Activated CD4-positive, alpha-beta T cell treated with anti-CD3 and anti-CD28 coated beads, Interleukin-2, amount 10 ng/mL, durations not matched to agents 7 days and 5 days (primary cell): ENCODE measurements at places on chromosomes 1 and 21. TPM values are rescaled to one million over a fixed set of nuclear protein-coding genes. Genes with fewer than 3 reads are reported as not detected.
A peak's percentile ranks its signal among the peaks of the same experiment; 100 is the strongest.

DNA sequence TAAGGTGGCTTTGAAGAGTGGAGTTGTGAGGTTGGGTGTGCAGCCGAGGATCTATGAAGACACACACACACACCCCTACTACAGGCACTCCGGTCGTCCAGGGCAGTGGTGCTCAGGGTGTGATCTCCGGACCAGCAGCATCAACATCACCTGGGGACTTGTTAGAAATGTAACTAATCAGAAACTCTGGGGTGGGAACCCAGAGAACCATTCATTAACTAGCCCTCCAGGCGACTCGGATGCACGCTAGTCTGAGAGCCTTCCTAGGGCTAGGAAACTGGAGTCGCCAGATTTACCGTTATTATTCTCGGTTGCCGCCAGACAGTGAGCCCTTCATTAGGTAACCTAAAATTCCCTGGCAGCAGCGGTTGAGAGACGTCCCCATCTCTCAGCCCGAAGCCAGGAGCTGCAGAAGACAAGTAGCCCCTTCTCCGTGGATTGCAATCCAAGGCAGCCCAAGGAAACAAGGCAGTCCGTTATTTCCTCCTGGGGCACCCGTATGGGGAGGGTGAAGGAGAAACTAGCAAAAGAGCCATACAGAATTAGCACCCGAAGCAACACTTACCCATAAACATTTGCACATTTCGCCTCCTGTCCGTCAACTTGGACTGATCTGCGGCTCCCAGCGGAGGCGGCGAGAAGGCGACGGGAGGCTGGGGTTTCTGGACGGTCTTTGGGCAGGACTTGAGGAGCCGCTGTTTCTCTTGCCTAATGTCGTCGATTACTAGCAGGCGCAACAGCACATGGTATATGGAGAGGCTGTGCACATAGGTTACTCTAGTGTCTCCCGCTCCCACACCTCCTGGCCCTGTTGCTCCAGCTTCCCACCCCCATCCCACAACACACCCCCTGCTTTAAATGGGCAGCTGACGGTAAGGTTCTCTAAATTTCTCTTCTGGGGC lies 2.9 kb upstream of the CCN1 start:
- DNase-seq: no peak

GRCh38 chr1:9597361-9598315 lies 8.9 kb downstream of the TMEM201 start:
- no peak for DNase-seq

- DNase-seq: no peak
Observed at GRCh38 chr1:246811985-246812384, 87.8 kb downstream of the SCCPDH start.

GRCh38 chr1:116152577-116152943 lies 41.4 kb downstream of the MAB21L3 start:
- no peak for DNase-seq

Gene RPS6KA1
- total RNA-seq: 192 TPM

Gene SPRR4
- not detected for total RNA-seq

DNA sequence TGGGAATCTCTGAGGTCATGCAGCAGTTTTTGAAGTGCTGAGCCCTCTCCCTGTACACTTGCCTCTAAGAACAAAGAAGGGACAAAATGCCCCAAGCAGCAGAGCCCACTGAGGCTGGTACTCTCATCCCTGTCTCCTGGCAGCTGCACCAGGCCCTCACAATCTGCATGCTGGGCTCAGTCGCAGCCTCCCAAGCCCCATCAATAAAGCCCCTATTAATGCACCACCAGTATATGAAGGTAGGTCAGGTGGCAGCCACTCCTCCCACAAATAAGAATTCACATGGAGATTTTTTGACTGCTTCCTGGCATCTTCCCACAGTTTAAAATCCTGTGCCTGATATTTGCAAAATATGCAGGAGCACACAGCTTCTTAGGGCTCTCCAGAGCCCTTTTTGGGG lies 181.2 kb upstream of the PALMD start:
- DNase-seq: no peak

DNA sequence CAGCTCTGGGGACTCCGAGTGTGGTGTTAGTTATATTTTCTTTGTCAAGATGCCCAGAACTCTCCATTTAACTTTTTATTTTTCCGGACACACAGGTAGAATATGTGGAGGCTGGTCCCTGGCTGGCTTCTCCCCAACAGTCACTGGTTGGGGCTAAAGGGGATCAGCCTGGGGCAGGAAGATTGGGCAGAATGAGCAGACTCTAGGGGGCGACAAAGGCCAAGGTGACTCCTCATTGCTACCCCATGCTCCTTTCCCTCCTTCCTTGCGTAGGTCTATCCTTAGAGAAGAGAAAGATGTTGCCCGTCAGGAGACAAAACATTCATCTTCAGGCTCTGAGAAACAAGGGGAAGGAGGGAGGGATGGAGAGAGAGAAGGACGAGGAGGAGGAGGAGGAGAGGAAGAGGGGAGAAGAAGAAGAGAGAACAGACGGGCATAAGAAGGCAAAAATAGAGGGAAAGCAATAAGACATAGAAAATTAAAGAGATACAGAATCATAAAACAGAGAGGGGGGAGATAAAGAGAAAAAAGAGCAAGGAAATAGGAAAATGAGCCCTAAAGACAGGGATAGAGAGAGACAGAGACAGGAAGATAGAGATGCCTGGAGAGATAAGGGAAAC lies 89.9 kb downstream of the FOXD2 start:
- DNase-seq: no peak

- peak; percentile 66 for DNase-seq
Observed at GRCh38 chr1:147890177-147890790, 12.3 kb upstream of the GJA8 start.

DNA sequence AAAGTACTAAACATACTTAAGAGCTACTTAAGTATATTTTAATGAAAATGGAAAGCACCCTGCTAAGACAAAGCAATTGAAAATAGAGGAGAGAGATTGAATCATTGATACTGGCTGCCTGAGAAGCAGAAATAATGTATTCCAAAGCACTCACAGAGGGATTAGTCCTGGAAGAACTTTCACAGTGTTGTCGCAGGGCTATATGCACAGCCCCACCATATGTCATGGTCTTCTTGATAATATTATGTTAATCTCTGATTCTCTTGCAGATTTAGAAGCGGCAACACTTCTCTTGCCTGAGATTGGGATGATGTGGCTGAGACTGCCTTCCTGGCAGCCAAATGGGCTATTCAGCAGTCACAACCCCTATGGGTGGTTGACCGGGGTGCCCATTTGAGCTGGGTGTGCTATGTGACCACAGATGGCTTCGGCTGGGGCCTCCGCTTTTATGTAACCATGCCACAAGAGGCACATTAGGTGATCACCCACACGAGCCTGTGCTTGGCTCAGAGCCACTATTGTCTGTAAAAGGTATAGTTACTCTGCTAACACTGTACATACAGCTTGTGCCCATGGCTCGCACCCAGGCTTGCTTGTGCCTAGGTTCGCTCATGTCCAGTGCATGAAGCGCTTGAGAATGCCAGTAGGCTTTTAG lies 152.2 kb upstream of the SGIP1 start:
- DNase-seq: no peak

DNA sequence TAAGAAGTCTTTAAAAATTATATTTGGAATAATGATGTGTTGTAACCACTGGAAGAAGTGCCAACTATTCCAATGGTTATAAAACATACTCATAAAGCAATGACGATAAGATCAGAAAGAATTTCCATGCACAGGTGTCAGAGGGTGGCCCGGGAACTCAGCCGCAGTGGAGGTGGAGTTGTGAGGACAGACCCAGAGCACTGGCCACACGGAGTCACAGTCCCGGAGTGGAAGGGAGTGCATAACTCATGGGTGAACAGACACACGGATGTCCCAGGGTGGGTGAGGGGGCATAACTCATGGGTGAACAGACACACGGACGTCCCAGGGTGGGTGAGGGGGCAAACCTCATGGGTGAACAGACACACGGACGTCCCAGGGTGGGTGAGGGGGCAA lies 2.5 kb downstream of the KRTAP10-4 start:
- no peak for DNase-seq

GRCh38 chr21:42591170-42591869 lies 62.1 kb upstream of the PDE9A start:
- DNase-seq: no peak

Gene SNX7
- not detected for total RNA-seq

- no peak for DNase-seq
Observed at GRCh38 chr1:168871531-168871930, 142.5 kb upstream of the DPT start.

DNA sequence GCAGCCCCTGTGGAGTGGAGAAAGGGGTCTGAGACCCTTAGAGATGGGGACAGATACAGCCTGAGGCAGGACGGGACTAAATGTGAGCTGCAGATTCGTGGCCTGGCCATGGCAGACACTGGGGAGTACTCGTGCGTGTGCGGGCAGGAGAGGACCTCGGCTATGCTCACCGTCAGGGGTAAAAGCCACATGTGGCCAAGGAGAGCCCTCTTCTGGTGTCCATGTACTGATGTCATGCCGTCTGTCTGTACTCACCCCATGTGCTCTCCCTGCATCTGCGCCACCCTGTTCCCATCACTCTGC lies 84.7 kb downstream of the OBSCN start:
- no peak for DNase-seq

Gene STK40
- 53.7 TPM for total RNA-seq

Gene CFAP298
- total RNA-seq: 32.6 TPM

GRCh38 chr21:31728952-31729351 lies 3.0 kb downstream of the SCAF4 start:
- DNase-seq: no peak

Gene HSD11B1
- total RNA-seq: 1.5 TPM

DNA sequence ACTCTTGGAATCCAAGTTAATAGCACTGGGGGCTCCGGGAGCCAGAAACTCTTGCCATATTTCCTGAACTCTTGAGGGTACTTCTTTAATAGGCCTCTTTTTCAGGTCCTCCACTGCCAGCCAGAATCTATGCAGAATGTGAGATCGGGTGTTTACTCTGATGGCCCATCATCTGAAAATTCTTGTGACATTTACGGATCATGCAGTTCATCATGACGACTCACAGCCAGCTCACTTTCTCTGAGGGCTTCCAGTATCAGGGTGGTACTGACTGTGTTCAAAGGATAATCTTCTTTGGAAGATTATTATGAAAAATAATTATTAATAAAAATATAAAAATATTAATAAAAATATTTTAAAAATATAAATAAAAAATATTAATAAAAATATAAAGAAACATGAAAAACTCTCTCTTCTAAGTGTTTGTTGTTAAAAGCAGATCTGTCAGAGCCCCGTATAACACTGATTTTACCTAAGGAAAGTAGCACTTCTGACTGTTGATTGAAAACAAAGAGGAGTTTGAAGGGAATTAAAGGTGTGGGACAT lies 194.3 kb upstream of the GREM2 start:
- no peak for DNase-seq

DNA sequence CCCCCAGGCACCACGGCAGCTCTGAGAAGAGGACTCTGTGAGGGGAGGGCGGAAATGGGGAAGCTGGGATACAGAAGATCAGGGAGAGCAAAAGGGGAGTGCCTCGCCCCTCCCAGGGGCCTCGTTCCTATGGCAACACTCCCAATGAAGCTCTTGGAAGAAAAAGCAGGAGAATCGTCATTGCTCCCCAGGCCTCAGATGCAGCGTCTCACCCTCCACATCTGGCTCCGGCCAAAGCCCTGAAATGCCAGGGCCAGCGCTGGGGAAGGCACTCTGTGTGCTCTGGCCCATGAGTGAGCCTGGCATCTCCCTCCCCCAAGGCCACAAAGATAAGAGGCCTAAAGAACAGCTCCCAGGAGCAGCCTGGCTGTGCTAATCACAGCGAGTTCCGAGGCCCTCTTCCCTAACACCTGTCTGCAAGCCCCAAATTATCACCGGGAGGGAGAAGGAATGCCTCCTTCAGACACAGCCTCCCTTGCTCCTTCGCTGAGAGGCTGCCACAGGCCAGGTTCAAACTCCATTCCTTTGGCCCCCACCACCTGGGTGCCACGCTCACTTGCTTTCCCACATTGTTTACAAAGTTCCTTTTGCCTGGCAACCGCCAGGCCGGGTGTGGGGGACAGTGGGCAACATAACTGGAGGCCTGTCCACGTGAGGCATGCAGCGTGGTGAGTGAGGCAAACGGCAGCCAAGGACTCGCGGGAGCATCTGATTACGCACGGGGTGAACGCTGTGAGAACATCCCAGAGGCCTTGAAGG lies 27.8 kb downstream of the ECE1 start:
- DNase-seq: no peak

- no peak for DNase-seq
Observed at GRCh38 chr1:206029484-206029883, 5.8 kb upstream of the CTSE start.

DNA sequence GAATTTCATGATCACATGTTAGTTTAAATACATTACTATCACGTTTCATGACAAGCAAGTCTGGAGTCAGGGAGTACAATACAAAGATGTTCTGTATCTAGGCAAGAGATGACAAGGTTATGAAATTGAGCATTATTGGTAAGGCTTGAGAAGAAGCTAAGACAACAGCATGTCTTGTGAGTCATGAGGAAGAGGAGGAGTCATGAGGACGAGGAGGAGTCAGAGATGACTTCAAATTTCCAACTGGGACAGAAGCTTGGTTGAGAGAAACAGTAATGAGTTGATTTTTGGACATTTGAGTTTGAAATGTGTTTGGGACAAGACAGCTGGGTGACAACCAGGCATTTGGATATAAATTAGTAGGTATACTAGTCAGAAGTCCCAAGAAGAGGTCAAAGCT lies 4.3 kb upstream of the UBE2U start:
- DNase-seq: no peak

GRCh38 chr1:100265562-100265930 lies 470 bp upstream of the RTCA start:
- DNase-seq: no peak

DNA sequence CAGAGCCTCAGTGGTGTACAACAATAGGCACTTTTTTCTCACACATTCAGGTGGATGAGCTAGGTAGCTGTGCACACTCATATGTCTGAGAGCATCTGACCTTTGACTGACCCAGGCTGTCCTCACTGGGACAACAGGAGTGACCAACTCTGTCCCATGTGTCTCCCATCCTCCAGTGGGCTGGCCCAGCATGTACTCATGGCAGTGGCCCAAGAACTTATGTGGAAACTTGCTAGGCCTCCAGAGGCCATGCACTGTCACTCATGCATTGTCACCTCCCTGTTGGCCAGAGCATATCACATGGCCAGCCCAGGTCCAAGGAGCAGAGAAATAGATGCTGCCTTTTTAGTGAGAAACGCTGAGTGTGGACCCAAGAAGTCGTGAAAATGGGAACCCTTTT lies 158.8 kb downstream of the IGSF21 start:
- no peak for DNase-seq

Gene DIRAS3
- total RNA-seq: not detected

- DNase-seq: no peak
Observed at GRCh38 chr1:10648689-10649516, 147.5 kb downstream of the CASZ1 start.
